ENCODE measurements at places on chromosomes 13 and 19.
A peak's percentile ranks its signal among the peaks of the same experiment; 100 is the strongest.

GRCh38 chr19:15991602-15992001, 42.8 kb downstream of the OR10H4 start:
- DNase-seq: no peak

- DNase-seq: no peak
These were observed 4.5 kb downstream of the IZUMO2 start for GRCh38 chr19:50158577-50158976.

DNA sequence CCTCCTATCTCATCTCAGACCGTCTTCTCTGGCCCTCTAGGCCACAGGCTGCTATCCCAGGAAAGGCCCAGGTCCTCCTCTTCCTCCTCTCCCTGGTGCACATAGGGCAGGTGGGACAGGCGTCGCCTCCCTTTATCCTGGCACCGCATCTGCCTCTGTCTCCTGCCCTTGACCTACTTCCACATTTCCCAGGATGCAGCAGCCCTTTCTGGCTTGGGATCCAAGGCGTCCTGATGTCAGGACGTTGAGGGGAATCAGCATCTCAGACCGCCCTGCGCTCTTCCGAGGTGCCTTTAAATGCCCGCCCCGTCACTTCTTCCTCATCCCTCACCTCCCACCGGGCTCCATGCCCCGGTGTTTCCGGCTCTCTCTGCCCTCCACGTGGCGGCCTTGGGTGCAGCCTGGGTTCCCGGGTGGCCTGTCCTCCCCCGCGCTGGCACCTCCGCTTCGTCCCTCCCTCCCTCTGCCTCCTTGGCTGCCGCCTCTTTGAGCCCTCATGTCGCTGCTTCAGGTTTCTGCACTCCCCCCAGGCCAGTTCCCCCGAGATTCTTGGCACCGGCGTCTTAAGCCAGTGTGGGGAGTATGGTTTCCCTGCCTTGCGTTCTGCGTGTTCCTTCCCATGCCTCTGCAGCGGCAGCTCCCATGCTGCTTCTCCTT, 66.3 kb downstream of the KDM4B start:
- no peak for DNase-seq

DNA sequence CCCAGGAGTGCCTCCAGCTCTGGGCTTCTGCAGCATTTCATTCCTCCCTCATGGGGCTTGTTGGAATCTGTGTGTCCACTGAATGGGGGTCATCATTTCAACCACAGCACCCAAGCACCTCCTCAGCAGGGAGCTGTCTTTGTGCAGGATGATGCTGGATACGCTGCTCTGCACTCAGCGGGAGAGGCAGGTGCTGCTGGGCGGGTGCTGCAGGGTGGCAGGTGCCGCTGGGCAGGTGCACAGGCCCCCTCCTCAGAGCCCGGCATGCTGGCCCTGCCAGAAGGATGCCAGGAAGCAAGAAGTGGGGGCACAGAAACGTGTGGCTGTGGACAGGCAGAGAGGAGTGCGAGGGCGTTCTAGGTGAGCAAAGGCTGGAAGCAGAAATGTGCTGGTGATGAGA, 121.8 kb upstream of the VSTM2B start:
- no peak for DNase-seq

DNA sequence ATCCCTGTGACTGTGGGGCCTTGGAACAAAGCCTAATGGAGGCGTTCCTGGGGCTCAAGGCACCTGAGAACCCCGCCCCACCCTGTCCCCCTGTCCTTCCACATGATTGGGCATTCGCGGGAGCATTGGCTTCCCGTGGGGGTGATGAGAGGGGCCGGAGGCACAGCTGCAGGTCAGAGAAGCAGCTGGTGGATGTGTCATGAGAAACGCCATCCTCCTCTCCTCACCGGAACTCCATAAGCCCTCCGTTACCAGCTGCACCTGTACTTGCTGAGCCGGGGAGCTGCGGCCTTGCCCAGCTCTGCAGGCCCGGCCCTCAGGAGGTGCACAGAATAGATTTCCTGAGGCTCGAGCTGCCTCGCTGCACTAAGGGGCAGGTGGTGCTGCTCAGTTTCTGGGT, 42.0 kb downstream of the CAPN12 start:
- no peak for DNase-seq

DNA sequence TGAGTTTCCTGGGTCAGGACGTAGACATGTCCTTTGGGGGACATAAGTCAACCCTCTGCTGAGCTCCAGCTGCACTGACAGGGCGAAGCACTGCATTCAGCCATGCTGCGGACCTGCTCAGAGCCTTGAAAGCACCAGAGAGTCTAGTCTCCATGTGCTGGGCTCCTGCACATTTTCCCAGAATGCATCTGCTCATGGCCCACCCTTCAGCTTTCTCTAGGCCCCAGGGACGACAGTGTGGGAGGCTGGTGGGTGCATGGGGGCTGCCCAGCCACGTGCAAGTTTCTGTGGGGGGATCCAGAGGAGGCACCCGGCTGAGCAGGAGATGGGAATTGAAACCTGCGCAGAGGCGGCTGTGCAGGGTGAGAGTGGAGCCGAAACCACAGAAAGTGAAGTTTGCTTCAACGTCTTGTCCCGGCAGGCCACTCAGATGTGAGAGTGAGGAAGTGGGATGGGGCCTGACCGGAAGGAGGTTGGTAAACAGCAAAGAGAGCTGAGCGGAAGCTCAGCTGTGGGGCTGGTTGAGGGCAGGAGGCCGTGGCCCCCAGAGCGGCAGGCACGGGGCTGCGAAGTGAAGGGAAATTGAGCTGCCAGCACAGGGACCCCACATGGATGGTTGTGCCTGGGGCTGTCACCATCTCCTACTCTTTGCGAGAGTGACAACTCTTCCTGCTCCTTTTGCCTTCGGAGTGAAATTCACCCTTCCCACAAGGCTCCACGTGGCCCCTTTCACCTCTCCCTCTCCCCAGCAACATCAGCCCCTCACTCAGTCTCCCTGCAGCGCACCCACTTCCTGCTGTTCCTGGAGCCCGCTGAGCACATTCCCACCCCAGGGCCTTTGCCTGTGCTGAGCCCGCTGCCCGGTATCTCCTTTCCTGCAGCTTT, 11.8 kb downstream of the PGLS start:
- DNase-seq: no peak

DNA sequence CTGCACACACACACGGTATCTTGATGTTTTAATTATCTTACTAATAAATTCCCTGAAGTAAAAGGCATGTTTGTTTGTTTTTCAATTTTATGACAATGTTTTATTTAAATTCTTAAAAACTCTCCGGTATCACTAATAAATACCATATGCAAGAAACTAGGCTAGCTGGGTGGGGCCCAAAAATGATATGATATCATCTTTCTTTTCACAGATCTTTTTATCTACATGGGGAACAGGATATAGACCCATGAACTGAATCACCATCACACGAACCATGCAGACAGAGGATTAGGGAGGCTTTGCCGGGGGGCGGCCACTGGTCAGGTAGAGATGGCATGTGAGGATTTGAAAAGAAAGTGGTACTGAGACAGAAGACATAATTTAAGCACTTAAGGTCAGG, 266.4 kb downstream of the ENOX1 start:
- no peak for DNase-seq

DNA sequence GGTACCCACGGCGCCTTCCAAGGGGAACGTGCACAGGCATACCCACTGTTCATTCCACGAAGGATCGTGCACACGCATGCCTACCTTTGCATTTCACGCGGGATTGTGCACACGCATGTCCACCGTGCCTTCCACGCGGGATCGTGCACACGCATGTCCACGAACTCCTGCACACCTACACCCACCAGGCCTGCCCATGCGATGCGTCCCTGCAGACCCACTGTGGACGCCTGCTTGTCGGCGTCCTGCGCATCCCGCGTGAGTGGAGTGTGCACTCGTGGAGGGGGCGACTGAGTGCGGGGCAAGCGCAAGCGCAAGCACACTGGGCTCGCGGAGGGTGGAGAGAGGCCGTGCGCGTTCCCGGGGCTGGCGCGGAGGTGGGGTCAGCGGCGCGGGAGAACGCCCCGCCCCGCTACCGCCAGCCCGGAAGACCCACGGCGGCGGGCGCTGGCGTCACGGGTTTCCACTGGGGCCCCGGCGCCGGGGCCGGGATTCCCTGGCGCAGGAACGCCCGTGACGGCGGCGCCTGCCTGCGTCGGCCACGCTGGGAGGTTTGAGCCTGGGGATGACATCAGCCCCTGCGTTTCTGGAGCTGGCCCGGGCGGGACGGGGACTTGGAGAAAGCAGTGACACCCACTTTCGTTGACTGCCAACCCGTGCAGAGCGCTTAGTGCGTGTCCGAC, 18.7 kb downstream of the GADD45B start:
- DNase-seq: peak; percentile 62

DNA sequence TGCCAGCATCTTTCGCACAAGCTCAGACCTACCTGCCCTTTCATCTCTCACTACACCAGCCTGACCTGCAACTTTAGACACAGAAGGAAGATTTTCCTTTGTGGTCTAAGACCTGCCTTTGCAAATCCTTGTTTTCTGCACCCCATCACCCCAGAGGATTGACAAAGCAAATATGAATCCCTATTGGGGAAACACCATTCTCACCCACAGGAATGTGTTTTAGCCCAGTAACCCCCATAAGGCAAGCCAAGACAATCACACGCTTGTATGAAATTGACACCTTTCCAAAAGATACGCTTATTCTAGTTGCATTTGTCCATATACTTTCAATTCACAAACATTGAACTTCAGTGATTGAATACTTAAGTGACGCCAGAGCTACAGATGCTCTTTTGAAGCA, 55.7 kb downstream of the SPATA13 start:
- no peak for DNase-seq

GRCh38 chr19:16394681-16395375, 70.2 kb downstream of the KLF2 start:
- no peak for DNase-seq

DNA sequence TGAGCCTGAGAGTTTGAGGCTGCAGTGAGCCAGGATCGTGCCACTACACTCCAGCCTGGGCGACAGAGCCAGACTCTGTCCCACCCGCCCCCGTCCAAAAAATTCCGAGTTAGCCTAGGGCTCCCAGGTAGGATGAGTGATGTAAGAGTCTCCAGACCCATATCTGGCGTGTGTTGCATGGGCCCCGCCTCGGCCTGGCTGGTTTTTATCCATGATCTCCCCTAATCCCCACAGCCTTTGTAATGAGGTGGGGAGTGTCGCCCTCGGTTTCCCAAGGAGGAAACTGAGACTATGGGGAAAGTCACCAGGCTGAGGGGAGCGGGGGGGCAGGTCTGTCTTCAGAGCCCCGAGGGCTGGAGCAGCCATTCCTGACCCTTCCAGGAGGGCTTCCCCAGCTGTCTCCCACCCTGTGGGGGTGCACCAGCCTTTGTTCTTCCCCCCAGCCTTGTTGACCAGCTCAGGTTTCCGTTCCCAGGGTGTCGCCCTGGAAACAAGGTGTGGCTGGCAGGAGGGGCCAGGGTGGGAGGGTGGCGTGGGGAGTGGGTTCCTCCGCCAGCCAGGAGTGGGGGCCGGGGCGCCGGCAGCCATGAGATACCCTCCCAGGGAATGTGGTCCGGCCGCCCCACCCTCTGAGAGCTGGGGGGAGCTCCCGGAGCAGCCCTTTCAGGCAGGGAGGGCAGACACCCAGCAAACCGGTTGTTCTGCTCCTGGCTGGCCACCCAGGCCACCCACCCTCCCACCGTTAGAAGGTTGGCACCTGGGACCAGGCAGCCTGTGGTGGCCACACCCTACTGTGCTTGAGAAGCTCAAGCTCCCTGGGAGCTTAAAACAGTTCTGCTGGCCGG, 11.5 kb downstream of the MYH14 start:
- DNase-seq: no peak

DNA sequence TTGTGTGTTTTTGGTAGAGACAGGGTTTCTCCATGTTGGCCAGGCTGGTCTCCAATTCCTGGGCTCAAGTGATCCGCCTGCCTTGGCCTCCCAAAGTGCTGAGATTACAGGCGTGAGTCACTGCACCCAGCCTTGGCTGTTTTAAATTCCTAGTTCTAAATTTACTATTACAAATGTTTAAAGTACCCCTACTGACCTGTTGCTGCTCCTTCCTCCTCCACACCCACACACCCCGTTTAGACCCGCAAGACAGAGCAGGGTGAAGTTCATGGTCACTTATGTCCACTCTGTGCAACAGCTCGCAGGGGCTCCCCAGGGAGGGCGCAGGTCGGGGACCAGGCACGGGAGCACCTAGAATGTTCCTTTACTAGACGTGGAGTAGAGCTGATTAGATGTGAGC, 28.7 kb downstream of the TMEM161A start:
- DNase-seq: no peak

- no peak for DNase-seq
These were observed 102.7 kb upstream of the POSTN start for GRCh38 chr13:37701306-37701705.

GRCh38 chr19:5141129-5141849, 172.4 kb downstream of the KDM4B start:
- DNase-seq: no peak

DNA sequence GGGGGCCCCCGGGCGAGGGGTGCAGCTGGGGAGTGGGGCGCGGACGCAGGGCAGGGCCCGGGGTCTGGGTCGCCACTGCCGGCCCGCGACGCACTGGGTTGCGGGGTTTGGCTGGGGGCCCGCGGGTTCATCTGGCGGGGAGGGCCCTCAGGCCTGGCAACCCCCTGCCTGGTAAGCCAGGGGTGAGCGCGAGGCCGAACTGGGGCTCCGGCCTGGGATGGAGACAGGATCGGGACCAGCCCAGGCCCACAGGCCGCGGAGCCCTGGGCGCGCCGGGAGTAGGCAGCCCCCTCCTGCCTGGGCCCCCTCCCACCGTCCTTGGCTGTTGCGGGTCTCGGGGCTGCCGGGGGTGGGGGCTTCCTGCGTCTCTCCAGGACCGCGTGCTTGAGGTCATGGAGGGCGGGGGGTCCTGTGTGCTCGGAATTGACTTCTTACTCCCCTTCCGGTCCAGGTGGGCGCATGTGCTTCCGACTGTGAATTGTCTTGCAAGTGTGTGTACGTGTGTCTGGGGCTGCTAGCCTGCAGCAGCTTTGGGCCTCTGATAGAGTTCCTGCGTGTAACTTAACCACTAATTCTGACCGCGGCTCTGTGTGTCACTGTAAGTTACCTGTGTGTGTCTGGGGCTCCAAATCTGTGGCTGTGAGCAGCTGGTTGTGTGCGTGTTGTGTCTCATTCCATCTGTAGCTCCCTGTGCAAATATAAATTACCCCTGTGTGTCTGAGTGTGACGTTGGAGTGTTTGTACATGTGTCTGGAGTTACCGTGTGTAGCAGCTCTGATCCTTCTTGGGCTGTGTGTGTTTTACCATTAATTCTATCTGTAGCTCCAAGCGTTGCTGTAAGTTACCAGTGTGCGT, 751 bp downstream of the GRAMD1A start:
- DNase-seq: peak; percentile 55

- DNase-seq: no peak
These were observed 310.0 kb upstream of the KLF12 start for GRCh38 chr13:74444161-74444571.
